Epithelial cell of esophagus (primary cell): ENCODE measurements at places on chromosomes 2 and 18.

DNA sequence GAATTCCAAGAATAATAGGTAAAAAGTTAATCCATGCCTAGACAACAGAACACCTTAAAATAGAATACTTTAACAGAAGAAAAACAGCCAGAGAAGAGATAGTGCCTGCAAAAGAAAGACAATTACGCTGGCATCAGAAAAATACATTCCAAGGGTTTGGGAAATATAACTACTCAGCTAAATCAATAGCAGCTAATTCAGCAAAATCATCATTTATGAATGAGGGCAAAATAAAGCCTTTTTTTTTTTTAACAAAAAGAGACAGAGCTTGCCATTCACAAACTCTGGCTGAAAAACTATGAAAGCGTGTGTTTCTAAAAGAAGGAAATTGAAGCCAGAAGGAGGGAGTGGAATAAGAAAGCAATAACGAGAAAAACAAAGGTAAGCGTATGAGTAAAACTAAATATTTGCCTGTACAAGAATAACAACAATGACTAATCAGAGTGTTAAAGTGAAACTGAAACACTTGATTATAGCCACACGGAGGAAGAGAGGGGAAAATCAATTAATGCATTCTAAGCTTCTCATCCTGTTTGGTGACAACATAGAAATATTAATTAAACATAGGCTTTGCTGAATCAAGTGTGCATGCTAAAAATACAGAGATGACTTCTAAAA lies 90.2 kb downstream of the EHD3 start:
- DNase-seq = peak; percentile 48

DNA sequence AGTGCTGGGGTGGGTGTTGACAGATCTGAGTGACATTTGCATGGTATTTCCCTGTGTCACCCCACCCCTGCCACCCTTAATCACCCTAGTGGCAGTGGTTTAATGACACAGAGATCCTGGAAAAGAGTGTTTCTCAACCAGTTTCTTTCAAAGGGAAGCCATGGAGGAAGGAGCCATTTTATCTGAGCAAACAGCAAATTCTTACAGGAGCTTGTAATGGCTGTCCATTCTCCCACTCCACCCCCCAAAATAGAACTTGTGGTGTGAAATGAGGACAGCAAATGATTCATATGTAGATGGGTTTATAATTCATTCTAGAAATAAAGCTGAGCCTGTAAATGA lies 51.5 kb downstream of the CDC42EP3 start:
- DNase-seq = no peak

DNA sequence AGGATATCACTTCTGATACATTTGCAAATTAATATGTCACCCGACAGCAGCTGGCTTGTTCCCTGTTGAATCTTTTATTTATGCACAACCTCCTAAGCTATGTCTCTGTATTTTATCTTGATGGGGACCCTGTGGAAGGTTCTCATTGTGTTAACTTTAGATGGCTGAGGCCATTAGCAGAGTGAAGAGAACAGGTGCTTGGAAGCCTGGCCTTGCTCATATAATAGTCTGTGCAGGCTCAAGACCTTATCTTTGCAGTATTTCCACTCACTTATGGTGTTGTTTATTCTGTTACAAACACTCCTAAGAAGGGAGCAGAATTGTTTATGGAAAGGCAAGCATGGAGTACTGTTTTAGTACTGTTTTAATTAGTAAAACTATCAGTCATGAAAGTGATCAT lies 107.6 kb downstream of the SETBP1 start:
- no peak for DNase-seq

DNA sequence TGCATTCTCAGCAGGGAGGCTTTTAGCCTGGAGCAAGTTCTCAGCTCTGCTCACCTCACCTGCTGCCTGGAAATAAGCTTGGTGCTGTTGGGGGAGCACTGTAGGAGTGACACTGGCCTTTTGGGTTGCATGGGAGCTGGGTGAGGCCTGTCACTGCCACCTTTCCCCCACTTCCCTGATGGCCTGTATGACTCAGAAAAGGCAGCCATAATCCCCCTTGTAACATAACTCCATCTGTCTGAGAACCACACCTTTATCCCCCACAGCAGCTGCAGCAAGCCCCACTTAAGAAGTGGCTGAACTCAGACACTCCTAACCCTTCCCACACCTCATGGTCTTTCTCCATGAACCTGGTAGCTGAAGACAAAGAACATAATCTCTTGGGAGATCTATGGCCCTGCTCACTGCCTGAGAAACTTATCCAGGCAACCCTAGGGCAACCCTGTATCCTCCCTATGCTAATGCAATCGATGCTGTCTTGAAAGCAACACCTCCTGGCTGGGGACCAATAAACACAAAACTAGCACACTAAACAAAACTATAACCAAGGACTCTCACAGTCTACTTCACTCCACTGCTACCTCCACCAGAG lies 258.9 kb upstream of the OSR1 start:
- DNase-seq = peak; percentile 33

GRCh38 chr2:214810671-214811070 lies 1.2 kb upstream of the BARD1 start:
- DNase-seq = peak; percentile 23

GRCh38 chr18:4058179-4058578 lies 396.9 kb downstream of the DLGAP1 start:
- DNase-seq = no peak

GRCh38 chr2:80489717-80490116 lies 185.2 kb upstream of the LRRTM1 start:
- DNase-seq = peak; percentile 92

DNA sequence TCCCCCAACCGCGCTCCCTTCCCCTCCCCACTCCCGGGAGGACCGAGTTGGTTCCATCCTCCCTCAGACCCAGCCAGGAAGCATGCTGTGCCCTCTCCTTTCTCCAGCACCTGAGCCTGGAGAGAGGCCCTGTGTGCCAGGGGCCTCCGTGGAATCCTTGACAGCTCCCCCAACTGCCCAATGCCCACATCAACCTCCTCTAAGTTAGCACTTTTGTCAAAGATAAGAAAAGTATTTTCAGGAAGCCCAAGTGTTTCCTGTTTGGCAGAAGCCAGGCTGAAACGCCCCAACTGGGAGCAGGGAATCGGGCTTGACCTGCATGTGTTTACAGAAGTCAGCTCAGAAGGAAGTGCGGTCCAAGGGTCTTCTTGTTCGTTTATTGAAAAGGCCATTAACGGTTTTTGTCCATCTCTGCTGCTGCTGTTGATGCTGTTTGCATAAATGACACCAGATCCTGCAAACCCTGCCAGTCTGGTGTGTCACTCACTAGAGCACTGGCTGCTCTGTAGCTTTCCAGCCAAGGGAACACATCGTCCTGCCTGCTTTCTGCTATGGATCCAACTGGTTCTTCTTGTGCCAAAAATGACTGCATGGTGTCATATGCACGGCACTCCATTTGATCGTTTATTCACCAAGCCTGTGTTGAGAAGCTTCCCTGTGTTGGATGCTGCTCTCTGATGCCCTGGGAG lies 35.4 kb upstream of the COL6A3 start:
- DNase-seq = no peak

DNA sequence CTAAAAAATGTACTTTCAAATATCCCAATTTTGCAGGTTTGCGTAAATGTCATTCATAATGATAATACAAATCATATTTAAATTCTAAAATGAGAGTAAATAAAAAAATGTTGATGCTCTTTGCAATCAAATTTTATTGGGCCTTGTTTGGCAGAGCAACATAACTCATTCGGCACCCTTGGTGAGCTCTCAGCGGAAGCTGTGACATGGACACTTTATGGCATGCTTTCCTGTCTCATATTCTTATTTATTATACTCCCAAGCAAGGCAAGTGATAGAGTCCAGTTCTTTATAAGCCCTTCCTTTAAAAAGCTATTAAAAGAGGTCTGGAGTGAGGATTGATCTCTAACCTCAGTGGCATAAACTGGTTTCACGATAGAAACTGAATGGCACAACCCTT lies 1493.2 kb upstream of the NXPH2 start:
- DNase-seq = no peak

GRCh38 chr2:72813841-72814240 lies 12.0 kb downstream of the EXOC6B start:
- peak; percentile 69 for DNase-seq

DNA sequence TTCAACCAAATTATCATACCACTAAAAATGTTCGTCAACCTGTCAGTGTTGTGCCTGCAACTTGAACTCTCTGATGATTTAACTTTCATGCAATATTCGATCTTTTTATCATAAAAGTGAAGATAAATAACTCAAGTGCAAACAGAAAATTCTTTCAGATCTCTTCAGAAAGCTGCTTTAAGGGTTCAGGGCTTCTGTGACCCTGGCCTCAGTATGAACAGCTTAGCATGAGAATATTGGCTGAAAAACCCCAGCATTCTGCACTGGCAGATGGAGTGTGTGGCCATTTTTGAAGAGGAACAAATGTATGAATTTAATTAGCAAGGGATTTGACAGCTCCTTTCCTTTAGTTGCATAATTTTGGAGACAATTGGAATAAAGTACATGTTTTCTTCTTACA lies 851.4 kb upstream of the SOX11 start:
- DNase-seq = no peak

- no peak for DNase-seq
Observed at GRCh38 chr2:216873573-216873972, 13.7 kb upstream of the TNP1 start.

DNA sequence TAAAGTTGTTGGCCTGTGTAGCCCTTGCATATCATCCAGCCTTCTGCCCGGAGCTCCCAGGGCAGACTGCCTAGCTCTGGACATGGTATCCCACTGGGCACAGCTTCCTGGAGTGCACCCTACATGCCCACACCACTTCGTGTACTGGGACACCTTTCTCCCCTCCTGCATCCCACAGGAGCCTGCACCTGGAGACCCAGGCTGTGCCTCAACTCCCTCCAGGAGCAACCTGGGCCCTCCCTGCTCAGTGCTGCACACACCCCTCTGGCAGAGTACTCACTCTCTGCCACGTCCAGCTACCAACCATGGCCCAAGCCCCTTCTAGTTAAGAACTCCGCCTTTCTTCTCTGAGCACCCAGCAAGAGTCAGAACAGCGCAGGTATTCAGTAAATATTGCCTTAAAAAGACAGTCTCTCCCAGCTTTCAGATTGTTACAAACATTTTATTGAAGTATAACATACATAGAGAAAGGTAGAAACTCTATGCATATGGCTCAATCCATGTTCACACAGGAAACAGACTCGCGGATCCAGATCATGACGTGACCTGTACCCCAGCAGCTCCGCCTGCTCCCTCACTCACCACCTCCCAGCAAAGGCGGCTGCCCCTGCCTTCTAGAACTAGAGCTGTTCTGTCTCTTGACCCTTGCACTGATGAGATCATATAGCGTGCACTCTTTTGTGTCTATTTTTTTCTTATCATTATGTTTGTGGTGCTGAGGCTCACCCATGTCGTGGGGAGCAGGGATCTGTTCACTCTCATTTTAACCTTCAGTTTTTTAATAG lies 98.4 kb upstream of the MYCN start:
- no peak for DNase-seq

- DNase-seq = no peak
Observed at GRCh38 chr2:157820193-157820592, 55.9 kb downstream of the ACVR1 start.

DNA sequence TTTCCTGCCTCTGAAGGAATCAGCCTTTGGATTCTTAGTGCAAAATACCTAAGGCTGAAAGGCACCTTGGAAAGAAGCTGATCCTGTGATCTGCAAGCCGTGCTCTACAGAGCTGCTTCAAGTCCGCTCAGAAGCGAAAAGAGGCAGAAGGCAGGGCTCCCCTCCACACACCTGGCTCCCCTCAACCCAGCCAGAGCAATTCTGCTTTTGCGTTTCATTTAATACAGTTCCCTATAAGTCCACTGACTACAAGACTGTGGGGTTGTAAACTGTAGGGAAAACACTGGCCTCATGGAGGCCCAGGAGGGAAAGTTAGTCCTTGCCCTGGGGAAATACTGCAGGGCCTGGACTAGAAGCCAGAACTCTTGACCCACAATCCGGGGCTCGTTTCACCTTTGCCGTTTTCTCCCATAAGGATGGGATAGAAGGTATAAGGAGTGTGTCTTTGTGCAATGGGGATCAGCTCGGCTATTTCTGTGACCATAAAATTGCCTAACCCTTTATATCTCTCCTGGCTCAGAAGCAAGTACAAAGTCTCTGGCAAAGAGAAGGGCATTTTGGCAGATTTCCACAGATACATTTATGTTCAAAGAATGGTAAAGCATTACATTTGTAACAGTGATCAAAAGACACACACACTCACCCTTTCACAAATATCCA lies 95.8 kb upstream of the TEX51 start:
- no peak for DNase-seq

- DNase-seq = peak; percentile 59
Observed at GRCh38 chr2:222561817-222562645, 93.9 kb downstream of the FARSB start.

GRCh38 chr2:15912203-15912602 lies 28.1 kb upstream of the MYCN start:
- peak; percentile 76 for DNase-seq

GRCh38 chr2:23706613-23707078 lies 220.3 kb downstream of the ATAD2B start:
- no peak for DNase-seq

DNA sequence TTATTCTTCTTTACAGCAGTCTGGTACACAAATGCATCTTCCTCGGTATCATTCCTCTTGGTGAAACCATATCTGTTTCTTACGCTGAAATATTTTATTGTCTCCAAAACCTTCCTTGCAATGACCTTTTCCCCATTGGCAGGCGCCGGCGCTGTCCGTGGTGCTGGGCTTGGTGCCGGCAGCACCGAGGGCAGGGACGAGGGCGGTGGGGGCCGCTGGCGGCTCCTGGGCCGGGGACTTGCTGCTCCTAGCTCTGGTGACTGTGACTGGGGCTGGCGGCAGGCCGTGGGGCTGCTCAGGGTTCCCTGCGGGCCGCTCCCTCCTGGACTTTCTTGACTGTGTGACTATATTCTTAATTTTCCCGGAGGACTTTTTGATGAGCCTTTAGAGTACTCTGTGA lies 72.5 kb downstream of the GPR39 start:
- DNase-seq = peak; percentile 38

DNA sequence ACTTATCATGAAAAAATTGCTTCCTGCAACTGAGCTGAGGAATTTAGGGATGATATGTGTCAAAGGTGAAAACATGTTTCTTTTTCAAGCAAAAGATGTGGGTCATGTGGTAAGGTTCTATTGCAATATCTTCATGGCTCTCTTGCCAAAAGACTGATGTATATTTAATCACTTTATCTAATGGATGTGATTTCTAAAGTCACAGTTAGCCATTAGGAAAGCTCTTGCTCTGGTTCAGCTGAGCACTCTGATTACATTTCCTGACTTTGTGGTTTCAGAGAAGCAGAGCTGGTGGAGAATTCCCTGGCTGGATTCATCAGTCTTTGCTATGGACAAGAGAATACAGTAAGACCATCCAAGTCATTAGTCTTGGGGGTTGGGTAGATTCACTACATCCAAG lies 24.4 kb downstream of the SCN9A start:
- DNase-seq = no peak

DNA sequence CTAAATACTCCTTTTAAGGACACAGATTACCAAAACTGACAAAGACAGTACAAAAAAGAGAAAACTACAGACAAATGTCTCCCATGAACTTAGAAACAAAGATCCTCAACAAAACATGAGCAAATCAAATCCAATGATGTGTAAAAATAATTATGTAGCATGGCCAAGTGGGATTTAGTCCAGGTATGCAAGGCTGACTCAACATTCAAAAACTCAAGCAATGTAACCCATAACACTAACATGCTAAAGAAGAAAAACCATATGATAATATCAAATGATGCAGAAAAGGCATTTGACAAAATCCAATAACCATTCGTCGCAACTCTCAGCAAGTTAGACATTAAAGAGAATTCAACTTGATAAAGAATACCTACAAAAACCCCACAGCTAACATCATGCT lies 239.0 kb upstream of the KLHL29 start:
- DNase-seq = no peak
